Glomerular endothelial cell (primary cell): ENCODE measurements at places on chromosomes 6 and 20. TPM values are rescaled to one million over a fixed set of nuclear protein-coding genes. Genes with fewer than 3 reads are reported as not detected.

DNA sequence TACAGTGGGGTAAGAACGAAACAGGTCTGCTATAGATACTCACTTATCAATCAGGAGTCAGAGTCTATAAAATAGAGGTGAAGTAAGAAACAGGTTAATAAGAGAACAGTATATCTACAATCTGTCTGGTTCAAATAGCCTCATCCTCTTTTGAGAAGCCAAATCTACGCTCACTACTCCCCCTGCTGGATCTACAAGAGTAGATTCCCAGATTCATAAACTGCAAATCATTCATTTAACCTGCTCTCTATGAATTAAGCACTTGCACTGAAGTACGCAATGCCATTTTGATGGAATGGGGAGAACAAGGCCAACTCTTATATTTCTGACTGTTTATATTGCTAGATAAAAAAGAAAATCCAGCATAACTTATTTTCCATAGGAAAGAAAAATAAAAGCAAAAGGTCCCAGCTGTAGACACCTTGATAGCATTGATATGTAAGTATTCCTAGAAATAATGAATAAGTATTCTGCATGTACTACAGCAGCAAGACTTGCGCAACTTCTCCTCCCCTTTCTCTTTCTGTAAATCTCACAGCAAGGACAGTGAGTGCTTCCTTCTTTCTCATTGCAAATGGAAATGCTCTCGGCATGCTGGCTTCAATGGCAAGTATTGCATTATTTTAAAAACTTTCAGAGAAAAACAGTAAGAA, 92.3 kb downstream of the RFX6 start:
- peak; percentile 20 for DNase-seq

Gene FUCA2
- 52.1 and 74.3 TPM in 2 replicates for total RNA-seq

Gene RNF39
- total RNA-seq = not detected in 2 replicates

- DNase-seq = no peak
Observed at GRCh38 chr6:23268348-23268747, 699.0 kb downstream of the HDGFL1 start.

Gene UNC5CL
- total RNA-seq = 0.10 TPM in 1 of 2 replicates, not detected in the other

DNA sequence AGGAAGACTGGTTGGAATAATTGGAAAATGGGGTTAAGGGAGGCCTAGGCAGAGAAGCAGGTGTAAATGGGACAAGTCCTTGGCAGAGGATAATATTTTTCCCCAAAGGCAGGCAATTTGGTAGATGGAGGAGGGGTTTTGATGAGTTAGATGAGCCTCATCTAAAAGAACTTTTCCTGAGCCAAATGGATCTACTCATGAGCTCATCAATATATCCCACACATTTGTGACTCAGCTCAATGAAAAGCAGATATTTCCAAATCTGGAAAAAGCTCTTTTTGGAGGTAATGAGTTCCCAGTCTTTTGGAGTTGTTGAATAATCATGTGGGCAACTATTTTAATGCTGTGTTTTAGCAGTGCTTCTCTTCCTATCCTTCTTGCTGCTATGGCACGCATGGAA, 685.5 kb upstream of the CITED2 start:
- no peak for DNase-seq

Gene MLIP
- 0.58 and 2.9 TPM in 2 replicates for total RNA-seq
